ENCODE measurements at places on chromosomes 2 and 18.

- DNase-seq, result no peak
These were observed 4.5 kb upstream of the RBMS1 start for GRCh38 chr2:160498137-160498536.

GRCh38 chr18:79438089-79438897 is 42.6 kb downstream of the NFATC1 start:
- no peak for DNase-seq

GRCh38 chr18:33350256-33350655 is 90.3 kb downstream of the CCDC178 start:
- no peak for DNase-seq

- no peak for DNase-seq
These were observed 69.6 kb downstream of the ZNF516 start for GRCh38 chr18:76425146-76426131.

DNA sequence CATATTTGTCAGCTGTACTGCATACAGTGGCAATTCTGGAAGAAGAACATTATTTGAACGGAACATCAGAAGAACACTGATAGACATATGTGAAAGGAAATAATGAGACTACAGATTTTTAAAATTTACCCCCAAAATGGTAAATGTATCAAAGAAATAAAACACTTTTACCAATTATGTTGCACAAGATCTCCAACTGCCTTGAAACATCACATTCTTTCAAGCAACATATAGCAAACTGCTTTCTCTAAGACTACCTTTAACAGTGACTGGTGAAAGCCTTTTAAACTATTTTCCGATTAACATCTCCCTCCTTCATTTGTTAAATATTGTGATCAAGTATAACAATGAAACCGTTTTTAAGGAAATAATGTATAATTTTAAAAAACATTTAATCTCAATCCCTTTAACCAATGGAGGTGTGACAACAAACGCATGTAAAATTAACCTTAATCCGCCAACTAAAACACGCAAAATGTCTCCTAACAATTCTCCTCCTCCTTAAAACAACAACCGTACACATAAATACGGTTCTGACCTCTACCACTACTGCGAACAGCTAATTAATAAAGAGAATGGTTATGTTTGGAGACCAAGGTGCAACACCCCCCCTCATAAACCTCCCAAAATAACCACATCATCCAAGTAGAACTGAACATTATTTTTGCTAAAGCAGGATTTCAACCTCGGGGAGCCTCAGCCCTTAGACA is 2.4 kb downstream of the FBXO11 start:
- DNase-seq, result no peak

DNA sequence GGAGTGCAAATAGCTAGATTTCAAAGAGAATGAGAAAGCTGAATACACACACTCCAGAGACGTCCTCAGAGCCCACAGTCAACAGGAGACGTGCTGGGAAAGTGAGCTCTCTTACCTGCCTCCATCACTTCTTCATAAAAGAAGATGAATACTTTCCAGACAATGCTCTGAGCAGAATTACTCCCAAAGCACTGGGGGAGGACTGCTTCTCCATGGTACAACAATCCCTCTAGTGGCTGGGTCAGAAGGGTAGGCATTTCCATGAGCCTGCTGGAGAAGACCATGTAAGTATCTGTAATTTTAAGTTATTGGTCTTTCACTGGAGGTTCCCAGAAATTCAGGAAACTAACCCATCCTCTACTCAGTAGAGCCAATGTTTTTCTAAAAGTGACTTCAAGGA is 190.3 kb downstream of the RBM43 start:
- DNase-seq, result no peak

GRCh38 chr2:57177176-57177575 is 869.4 kb upstream of the VRK2 start:
- no peak for DNase-seq

DNA sequence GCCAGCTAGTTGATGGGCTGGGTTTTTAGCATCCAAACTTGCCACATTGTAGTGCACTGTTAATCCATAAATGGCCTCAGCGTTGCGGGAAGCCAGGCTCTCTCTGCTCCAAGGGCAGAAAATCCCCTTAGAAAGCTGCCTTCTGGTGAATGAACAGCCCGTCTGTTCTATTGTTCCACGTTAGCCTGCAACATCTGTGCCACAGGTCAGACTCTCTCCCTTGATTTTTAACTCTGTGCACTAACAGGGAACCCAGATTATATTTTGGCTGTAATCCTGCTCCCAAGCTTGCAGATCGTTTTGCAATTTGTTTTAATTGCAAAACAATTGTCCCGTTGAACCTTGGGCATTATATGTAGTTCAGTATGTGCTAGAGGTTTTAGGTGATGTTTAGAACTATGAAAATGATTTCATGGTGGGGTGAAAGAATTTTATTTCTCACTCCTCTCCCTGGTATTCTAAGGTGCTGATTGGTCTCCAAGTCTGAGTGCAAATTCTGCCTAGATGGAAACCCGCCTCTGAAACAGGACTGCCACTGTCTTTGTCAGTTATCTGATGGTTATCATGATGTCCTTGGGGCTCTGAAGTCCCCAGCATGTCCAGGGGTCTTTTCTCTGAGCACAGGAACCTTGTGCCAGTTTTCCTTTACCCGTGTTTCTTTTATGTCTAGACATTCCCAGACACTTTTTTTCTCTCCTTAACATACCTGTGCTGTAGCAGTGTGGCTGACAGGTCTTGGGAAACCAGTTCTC is 106.6 kb downstream of the MAP4K4 start:
- no peak for DNase-seq

GRCh38 chr2:18792684-18793083 is 203.3 kb upstream of the NT5C1B start:
- no peak for DNase-seq

DNA sequence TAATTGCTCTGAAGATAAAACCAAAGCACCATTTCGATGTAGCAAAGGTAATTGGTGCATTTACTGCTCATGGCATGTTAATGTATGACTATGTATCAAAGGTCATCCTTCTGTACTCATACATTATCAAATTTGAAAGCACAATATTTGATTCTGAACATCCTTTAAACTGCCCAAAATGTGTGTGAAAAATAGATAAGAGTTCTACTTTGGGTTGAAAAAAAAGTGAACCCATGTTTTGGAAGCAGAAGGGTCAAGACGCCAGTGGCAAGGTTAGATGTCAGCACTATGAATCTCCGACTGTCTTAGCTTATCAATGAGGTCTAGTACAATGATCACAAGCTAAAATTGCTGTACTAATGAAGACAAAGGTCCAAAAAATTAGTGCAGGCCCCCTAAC is 83.1 kb downstream of the LNPK start:
- DNase-seq, result no peak

DNA sequence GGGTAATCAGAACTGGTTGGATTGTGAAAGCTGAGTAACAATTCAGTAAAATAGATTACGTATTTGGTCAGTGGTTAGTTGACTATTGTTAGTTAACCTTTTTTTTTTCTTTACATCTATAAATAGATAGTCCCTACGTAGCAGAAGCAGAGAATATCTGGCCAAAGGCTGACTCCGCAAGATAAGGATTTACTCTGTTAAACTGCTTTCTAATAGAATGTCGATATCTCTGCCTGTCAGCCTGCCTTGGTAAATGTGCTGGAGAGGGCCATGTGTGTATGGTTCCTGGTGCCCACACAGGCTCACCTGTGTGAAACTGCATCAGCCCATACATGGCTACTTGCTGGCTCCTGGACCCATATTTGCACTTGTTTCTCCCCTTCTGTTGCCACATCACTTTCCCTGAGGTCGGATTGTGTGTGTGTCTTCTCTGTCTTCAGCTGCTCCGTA is 94.4 kb downstream of the CRIM1 start:
- DNase-seq, result no peak

DNA sequence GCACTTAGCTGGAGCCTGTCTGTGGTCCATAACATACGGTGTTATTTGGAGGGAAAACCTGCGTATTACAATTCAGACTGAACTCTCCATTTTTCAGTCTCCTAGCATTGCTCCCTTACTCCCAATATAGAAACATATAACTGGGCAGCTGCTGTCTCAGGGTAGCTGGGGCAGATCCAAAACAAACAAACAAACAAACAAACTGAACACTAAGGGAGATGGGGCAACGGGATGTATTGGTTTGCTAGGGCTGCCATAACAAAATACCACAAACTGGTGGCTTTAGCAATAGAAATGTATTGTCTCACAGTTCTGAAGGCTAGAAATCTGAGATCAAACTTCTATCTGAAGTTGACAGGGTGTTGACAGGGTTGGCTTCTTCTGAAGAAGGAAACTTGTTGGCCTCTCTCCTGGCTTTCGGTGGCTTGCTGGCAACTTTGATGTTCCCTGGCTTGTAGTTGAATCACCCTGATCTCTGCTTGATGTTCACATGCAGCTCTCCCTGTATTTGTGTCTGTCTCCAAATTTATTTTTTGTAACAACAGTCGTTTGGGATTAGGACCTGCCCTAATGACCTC is 329.3 kb upstream of the ZNF804A start:
- DNase-seq, result no peak

DNA sequence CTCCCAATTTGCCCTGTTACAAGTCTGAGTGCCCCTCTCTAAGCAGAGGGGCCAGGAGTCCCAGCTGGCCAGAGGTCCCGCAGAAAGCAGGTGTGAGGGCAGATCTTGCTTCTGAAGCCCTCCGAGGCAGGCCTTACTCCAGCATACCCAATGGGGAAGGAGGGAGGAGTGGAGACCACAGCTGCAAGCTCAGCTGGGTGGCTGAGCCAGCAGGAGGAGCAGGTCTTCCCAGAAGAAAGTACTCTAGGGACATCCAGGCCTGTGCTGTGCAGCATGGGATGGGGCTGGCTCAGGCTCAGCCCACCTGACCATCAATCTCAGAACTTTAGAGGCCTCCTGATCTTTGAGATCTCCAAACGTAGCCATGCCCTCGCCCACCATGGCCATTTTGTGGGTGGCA is 31.3 kb downstream of the PLB1 start:
- no peak for DNase-seq

GRCh38 chr2:42223855-42224268 is 54.7 kb downstream of the EML4 start:
- no peak for DNase-seq

- no peak for DNase-seq
These were observed 51.6 kb downstream of the BMP10 start for GRCh38 chr2:68819556-68819955.

- no peak for DNase-seq
These were observed 1004.5 kb downstream of the SOCS6 start for GRCh38 chr18:71293322-71293721.

GRCh38 chr2:28488858-28489575 is 6.8 kb upstream of the PLB1 start:
- DNase-seq, result no peak

- no peak for DNase-seq
These were observed 40.4 kb upstream of the FAM124B start for GRCh38 chr2:224442071-224442967.
